Activated T-helper 2 cell treated with anti-CD3 and anti-CD28 coated beads, Interferon-gamma antibody, Interleukin-2, Interleukin-4, amounts not matched to agents 10 μg/mL and 5 μg/mL and 100 μg/mL, durations not matched to agents 14 hours and 24 hours and 36 hours (primary cell): ENCODE measurements at places on chromosomes 12 and 14. TPM values are rescaled to one million over a fixed set of nuclear protein-coding genes. Genes with fewer than 3 reads are reported as not detected.

The SERPINA9 gene
- not detected in 2 replicates for total RNA-seq

The IRF9 gene
- total RNA-seq: 124 and 129 TPM in 2 replicates

DNA sequence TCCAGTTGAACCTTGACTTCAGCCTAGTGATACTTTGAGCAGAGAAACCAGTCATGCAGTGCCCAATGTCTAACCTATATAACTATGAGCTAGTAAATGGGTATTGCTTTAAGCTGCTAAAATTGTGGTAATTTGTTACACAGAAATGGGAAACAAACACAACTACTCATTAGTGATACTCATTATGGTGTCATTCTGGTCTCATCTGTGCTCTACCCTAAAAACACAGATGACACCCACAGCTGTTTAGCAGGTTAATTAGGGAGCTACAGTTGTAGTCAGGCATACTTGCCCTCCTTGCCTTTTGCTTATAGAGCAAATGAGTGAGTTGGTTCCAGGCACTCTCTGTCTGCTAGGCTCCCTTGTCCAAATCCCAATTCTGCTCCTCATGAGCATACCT, 50.0 kb upstream of the ATF7IP start:
- no peaks in the 10 kb centered on the region for H3K27me3 ChIP-seq
- no peak overlapping the region for H3K4me3 ChIP-seq
- H3K27ac ChIP-seq: no peak overlapping the region

DNA sequence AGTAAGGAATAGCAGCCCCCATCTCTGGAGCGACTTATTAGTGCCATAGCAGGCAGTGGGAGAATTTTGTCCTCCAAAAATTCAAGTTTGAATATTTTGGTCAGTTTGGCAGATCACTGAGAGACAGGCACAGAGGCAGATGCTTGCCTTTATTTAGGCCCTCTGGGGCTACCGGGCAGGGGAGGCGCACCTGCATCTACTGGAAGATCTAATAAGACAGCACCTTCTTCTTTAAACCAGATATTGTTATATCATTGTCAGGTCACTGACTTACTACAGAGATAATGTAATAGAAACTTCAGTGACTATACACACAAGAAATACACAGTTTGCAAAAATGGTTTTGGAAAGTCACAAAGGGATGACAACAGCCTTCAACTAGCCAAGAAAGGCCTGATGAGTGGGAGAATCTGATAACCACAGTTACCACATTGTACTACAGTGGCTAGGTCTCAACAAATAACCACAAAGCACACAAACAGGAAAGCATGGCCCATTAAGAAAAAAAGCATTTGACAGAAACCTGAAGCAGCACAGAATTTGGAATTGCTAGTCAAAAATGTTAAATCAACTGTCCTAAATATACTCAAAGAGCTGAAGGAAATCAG, 56.8 kb downstream of the CDK17 start:
- H3K27ac ChIP-seq: peak overlapping the region; percentile 58
- peaks cover 53% of the 10 kb centered on the region for H3K36me3 ChIP-seq
- no peaks in the 10 kb centered on the region for H3K27me3 ChIP-seq

- H3K4me1 ChIP-seq: no peaks in the 10 kb centered on the region
- H3K4me3 ChIP-seq: no peak overlapping the region
- H3K27me3 ChIP-seq: no peaks in the 10 kb centered on the region
Measured at GRCh38 chr12:124786061-124786964, 77.4 kb downstream of the SCARB1 start.

The SLC2A13 gene
- total RNA-seq: 2.5 and 2.9 TPM in 2 replicates

DNA sequence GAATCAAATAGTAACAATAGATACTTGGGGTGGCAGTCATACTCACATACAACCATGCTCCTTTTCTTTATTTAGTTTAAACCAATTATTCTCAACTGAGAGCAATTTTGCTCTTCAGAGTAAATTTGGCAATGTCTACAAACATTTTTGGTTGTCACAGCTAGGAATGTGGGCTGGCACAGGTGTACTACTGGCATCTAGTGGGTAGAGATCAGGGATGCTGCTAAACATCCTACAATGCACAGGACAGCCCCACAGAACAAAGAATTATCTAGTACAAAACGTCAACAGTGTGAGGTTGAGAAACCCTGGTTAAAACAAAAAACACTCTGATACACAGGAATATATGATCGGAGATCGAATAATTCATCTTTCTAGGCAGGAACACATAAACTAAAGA, 186.5 kb downstream of the NELL2 start:
- no peaks in the 10 kb centered on the region for H3K4me1 ChIP-seq
- H3K27ac ChIP-seq: no peak overlapping the region
- H3K4me3 ChIP-seq: no peak overlapping the region
- DNase-seq: no peak

DNA sequence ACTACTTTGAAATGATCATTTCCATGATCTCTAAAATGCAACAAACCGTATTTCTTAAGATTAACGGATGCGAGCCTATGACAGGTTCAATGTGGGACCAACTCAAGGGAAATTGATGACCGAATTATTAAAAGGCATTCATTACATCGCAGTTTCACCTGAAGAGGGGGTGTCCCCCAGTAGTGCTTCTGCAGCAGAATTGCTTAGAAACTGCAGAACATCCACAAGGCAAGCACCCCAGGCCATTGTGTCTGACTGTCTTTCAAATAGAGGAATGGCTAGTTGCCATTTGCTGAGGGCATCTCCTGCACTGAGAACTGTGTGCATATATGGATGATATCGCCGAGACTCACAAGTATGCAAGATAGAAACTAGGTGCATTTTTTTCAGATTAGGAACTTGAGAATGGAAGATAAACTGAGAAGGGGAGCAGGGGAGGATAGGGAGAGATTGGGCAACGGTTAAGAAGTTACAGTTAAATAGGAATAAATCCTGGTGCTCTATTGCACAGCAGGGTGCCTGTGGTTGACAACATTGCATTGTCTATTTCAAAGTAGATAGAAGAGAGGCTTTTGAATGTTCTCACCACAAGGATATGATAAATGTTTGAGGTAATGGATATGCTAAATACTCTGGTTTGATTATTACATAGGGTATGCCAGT, 234.3 kb upstream of the PLEKHG7 start:
- H3K36me3 ChIP-seq: no peaks in the 10 kb centered on the region
- DNase-seq: no peak
- no peaks in the 10 kb centered on the region for H3K27me3 ChIP-seq
- H3K4me1 ChIP-seq: peaks cover 23% of the 10 kb centered on the region

The GALNT9 gene
- not detected in 2 replicates for total RNA-seq

The NPFF gene
- total RNA-seq: not detected in 2 replicates

The KRT5 gene
- not detected in 2 replicates for total RNA-seq

The DHRS2 gene
- total RNA-seq: 2.2 and 2.3 TPM in 2 replicates

- no peaks in the 10 kb centered on the region for H3K4me1 ChIP-seq
- H3K4me3 ChIP-seq: no peak overlapping the region
- H3K36me3 ChIP-seq: no peaks in the 10 kb centered on the region
- no peak for DNase-seq
- H3K27ac ChIP-seq: no peak overlapping the region
Measured at GRCh38 chr12:20450591-20451180, 82.3 kb downstream of the PDE3A start.

The DNAH10 gene
- total RNA-seq: 0.25 and 0.41 TPM in 2 replicates

GRCh38 chr14:82796086-82796485, 1262.4 kb upstream of the SEL1L start:
- H3K27ac ChIP-seq: no peak overlapping the region
- no peak overlapping the region for H3K4me3 ChIP-seq
- no peaks in the 10 kb centered on the region for H3K27me3 ChIP-seq

DNA sequence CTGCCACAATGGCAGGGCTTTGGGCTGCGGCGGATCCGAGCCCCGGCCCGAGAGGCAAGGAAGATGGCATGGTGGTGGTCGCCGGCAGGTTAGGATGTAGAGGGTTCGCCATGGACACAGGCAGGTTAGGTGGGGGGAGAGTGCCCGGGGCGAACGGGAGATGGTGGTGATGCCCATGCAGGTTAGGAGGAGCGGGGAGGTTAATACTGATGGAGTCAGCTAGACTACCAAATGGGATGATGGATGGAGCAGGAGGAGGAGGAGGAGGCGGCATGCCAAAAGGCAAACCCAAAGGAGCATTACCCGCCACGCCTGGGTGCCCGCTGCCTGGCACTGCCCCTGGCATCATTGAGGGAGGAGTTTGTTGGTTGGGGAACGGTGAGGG, 6.2 kb downstream of the MYL6 start:
- H3K4me3 ChIP-seq: no peak overlapping the region
- no peaks in the 10 kb centered on the region for H3K27me3 ChIP-seq
- peaks cover 79% of the 10 kb centered on the region for H3K36me3 ChIP-seq

GRCh38 chr14:32738206-32738871, 200.3 kb upstream of the NPAS3 start:
- no peak overlapping the region for H3K27ac ChIP-seq
- H3K27me3 ChIP-seq: no peaks in the 10 kb centered on the region
- H3K36me3 ChIP-seq: no peaks in the 10 kb centered on the region
- no peak overlapping the region for H3K4me3 ChIP-seq
- H3K4me1 ChIP-seq: no peaks in the 10 kb centered on the region

DNA sequence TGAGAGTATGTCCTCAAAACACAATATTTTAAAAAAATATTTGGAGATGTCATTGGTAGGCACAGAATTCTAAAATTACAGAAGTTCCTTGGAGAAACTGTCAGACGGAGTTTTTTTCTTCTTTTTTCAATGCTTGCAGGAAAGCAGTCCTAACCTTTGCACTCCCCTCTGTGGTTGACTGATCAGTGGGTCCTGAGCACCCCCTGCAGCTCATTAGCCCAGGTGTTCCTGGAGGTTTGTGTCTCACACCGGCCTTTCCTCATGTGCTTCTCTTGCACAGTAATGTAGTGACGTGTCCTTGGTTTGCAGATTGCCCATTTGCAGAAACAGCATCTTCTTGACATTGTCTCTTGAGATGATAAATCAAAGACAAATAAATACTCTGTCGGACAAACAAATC, 513.0 kb downstream of the TMEM121 start:
- DNase-seq: peak; percentile 26
- H3K4me1 ChIP-seq: peaks cover 2% of the 10 kb centered on the region
- peaks cover 7% of the 10 kb centered on the region for H3K27me3 ChIP-seq
- no peaks in the 10 kb centered on the region for H3K36me3 ChIP-seq

DNA sequence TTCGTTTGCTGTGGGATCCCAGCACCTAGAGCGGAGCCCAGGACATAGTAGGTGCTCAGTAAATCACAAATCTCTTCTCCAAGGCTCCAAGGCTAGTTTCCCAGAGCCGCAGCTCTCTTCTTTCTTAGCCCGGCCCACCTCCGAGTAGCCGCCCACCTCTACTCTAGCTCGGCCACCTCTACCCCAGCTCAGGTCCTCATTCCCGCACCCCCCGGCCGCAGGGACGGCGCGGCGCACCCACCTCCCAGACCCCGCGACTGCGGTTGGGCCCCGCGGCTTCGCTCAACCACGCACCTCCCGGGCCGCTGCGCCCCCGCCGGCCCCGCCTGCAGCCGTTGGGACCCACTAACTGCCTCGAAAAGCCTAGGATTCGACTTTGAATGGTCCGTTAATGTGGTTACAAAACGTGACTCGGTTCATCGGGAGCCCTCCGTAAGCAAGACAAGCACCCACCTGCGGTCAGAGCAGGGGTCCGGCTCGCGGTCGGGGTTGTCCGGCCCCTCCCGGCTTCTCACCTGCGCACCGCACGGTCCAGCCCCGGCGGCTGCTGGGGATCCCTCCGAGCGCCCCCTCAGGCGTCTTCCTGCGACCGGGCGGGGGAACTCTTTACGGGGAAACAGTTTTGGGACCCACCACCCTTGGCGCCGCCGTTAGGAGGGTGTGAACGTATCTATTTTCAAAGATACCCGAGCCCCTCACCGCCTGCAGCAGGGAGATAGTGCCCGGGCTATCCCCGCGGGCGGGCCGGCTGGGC, at the start of gene SLC2A14:
Gene SLC2A14, minus strand, starts transcription at position 350 of the 754 bp plus-strand sequence. CDS start 3,035 bp downstream, outside the sequence.
- H3K4me1 ChIP-seq: peaks cover 4% of the 10 kb centered on the region
- H3K27ac ChIP-seq: no peak within 1 kb of the TSS
- no peaks in the 10 kb centered on the region for H3K36me3 ChIP-seq
- no peak for DNase-seq

The PLEKHG3 gene
- total RNA-seq: 1.0 and 1.9 TPM in 2 replicates

GRCh38 chr12:16347391-16348298, at the start of gene MGST1:
MGST1 (plus strand) TSS chr12:16347645; CDS start chr12:16354253, 6,608 bp downstream.
- no peak for DNase-seq
- no peaks in the 10 kb centered on the region for H3K36me3 ChIP-seq
- no peak within 1 kb of the TSS for H3K4me3 ChIP-seq
- peaks cover 1% of the 10 kb centered on the region for H3K4me1 ChIP-seq
- peaks cover 3% of the 10 kb centered on the region for H3K27me3 ChIP-seq

- no peak overlapping the region for H3K27ac ChIP-seq
- no peaks in the 10 kb centered on the region for H3K4me1 ChIP-seq
- no peaks in the 10 kb centered on the region for H3K27me3 ChIP-seq
- H3K36me3 ChIP-seq: no peaks in the 10 kb centered on the region
- DNase-seq: no peak
- H3K4me3 ChIP-seq: no peak overlapping the region
Measured at GRCh38 chr12:32369202-32369601, 30.2 kb upstream of the FGD4 start.

DNA sequence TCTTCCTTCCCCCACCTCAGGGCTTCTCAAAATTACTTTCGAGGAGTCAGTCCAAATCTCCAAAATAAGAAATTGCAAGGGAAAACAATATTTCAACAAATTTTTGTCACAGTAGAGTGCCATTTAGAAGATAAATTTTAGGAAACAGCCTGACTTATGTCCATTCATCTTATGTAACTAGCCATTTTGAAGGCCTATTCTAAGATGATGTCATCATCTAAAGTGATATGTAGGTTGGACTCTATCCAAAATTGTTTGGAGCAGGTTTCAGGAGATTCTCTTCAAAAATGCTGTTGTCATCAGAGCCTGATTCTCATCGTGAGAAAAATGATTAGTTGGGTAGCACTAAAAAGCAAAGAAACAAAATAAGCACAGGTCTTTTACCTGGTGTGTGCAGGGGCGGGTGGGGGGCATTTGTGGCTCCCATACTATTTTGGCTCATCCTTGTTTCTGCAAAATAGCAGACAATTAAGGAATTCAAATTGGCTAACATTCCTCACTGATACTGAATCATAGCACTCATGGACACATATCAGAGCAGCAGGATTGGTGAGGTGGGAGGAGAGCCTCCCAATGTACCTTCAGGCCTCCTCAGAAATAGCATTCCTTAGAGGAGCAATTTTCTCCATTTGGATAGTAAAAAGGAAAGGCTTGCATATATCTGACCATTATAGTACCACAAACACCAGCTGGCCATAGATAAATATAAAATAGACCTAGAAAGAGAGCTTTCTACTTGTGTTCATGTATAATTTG, 360.9 kb upstream of the NAV3 start:
- DNase-seq: no peak
- H3K27ac ChIP-seq: no peak overlapping the region
- no peaks in the 10 kb centered on the region for H3K27me3 ChIP-seq
- no peaks in the 10 kb centered on the region for H3K4me1 ChIP-seq
- H3K4me3 ChIP-seq: no peak overlapping the region

The GLIPR1L2 gene
- total RNA-seq: not detected in 2 replicates

DNA sequence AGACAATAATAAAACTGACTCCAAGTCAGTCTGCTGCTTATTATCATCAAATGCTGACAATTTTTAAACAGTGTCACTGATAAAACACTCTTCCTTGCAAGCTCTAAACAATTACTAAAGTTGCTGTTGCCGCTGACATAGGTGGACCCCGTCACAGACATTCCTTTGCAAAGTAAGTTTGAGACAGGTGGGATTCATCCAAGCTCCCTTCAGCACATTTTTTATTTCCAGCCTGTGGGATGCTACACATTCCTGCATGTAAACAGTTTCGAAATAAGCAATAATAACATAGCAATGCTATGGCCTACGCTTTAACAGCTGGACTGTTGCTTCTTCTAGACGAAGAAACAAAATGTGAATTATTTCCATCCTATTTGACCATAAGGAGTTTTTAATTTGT, 85.4 kb upstream of the HIF1A start:
- H3K36me3 ChIP-seq: no peaks in the 10 kb centered on the region
- peaks cover 6% of the 10 kb centered on the region for H3K27me3 ChIP-seq
- no peak overlapping the region for H3K4me3 ChIP-seq
- no peak overlapping the region for H3K27ac ChIP-seq

The TMTC1 gene
- 1.4 TPM in 2 replicates for total RNA-seq
